ENCODE measurements at places on chromosomes 12 and 14. TPM values are rescaled to one million over a fixed set of nuclear protein-coding genes. Genes with fewer than 3 reads are reported as not detected.

- no peak for DNase-seq
Observed at GRCh38 chr12:75913502-75914351, 117.8 kb downstream of the PHLDA1 start.

GRCh38 chr12:51437431-51437830 is 12.8 kb downstream of the SLC4A8 start:
- no peak for DNase-seq

DNA sequence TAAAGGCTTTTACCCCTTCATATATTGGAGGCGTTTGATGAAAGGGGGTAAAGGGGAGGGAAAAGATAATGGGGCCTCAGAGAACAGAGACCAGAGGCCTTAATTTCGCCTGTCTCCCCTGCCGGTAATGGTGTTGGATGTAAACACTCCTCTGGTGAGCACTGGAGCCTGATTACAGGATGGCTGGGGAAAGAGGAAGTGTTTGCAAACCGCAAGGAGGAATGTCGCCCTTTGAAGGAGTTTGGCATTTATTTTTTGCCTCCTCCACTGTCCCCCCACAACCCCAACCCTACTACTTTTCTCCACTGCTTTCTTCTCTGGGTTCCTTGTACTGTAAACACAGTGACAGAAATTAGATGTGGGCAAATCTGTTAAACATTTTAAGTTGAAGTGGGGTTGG is 211.9 kb upstream of the TBX3 start:
- peak; percentile 35 for DNase-seq

DNA sequence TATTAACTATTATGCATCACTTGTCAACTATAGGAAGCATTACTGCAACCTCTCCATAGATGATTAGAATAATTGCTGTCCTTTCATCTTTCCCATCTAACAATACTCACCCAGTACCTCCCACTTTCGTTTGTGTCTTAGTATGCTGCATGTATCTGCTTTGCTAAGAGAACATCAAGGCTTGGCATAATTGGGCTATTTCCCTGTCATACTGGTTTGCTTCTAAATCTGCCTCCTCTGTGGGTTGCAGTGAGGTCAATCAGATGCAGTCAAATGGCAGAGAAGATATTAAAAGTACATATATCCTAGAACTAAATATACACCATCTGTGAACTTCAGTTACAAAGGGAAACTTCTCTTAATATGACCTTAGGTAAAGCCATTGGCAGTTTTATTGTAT is 710.8 kb downstream of the DIO2 start:
- DNase-seq, result no peak

DNA sequence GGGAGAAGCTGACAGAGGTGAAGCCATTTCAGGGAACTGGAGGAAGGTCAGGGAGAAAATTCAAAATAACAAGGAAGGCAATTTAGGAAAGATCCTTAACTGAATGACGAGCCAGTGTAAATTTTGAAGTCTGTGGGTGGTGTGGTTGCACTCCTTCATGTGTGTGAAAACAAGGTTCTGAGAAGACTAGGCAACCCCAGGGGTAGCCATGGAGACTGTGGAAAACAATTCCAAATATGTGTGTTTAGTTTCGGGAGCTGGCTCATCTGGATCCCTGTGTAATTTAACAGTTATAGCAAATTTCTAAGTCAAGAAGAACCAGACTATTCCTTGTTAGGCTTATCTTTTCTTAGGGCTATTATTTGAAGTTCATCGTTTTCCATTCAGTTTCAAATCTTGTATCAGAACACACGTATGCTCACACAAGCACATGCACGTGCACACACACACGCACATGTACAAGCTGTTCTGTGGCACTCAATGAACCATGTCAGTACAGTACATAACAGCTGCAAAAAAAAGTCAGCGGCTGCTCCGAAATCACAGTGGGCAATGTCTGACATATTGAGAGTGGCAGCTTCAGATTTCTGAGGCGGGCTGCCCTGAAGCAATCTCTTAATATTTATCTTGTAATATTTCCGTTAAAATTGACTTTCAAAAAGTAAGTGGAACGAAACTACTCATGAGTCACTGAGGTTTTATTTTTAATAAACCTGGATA is 411.2 kb downstream of the AEBP2 start:
- peak; percentile 63 for DNase-seq

GRCh38 chr12:48288387-48289268 is 62.1 kb downstream of the ZNF641 start:
- DNase-seq, result no peak

DNA sequence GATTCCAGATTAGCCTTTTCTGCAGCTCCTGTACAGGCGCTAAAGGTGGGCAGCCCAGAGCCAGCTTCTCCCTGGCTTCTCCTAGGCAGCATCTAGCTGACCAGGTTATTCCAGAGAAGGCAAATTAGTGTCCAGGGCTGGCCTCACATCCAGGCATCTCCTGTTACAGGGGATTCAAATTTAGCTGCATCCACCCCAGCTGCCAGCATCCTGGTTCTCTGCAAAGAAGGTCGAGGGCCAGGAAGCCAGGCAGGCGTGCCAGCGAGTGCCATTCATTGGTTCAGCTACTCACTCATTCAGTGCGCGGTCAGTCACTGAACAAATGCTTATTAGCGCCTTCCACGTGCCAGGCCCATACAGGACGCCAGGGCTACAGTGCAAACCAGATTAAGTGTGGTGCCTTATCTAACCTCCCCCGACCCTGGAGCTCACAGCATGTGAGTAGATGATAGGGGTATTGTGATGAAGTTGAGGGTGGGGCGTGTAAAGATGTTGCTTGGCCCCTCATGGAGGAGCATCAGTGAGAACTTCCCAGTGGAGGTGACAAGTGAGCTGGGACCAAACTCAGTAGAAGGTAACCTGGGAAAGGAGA is 15.7 kb upstream of the FAM222A start:
- no peak for DNase-seq

DNA sequence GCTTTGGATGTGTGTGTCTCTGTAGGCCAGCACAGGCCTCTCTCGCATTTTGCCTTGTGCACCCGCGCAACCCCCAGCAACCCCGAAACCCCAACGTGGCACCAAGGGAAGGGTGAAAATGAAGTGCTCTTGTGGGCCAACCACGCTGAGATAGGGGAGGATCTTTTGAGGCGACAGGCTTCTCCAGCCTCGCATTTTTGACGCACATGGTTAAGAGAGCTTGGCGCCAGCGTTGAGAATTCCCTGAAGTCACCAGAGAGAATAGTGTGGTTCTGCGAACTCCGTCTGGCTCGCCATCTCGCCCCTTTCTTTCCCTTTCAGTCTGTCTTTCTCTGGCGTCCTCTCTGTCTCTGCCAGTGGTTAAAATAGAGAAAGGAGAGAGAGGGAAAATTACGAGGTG is 1.9 kb upstream of the TBX3 start:
- no peak for DNase-seq

DNA sequence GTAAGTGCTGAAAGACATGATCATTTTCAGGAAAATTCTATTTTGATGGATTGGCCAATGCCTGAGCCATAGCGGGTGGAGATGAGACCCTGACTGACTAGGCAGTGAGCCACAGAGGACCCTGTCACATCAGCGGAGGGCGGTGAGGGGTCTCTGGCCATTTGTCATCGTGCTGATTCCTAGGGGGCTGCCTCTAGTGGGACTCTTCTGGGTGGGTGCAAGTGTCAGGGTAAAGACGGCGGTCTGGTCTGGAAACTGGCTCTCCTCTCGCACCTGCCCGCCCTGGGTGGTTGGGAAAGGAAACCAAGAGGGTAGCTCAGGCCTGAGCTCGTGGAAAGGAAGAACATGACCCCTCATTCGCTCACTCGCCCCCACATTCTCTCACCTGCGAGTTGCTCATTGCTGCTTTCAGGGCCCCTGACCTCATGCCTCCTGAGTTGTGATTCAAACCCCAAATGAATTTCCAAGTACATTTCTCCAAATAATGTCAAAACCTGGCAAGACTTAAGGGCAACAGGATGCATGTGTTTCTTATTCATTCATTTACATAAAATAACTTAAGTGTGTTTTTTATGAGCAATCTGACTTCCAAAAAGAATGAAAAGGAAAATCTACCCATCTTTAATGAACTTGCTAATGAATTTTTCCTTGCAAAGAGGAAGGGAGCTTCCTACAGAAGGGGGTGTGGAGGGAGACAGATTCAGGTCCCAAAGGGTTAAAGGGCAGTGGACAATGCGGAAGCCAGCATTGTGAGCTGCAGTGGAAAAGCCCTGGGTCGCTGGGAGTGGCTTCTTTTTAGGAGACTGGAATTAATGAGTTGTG is 12.8 kb downstream of the MEG3 start:
- DNase-seq, result no peak

DNA sequence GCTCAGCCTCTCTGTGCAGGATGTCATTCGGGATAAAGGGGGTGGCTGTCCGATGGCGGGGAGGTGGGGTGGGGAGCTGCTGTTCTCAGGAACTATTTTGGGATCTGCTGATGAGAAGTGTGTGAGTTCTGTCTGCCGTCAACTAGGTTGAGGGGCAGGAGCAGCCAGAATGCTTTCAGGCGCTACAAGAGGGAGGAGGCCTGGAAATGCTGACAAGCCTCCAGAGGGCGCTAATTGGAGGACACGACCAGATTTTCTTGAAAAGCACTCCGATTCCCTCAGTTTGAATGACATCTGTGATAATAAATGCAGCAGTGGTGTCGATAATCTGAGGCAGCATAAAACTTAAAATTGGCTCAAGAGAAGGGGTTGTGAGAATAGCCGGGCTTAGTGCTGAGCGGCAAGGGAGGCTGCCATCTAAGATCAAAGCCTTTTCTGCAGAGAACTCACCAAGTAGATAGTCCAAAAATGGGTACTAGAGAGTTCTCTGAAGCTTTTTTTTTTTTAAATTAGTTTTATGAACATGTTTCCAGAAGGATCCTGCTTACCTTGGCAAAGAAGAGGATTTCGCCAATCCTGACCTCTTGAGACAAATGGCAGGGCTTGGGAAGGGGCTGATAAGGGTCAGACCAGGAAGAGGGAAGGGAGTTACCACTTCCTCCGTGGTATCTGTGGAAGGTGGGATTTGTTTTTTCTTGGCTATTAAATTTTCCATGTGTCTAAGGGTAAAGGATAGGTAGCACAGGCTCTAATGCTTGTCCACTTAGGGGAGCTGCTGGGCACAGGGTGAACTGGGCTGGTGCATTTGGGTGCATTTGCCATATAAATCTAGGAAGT is 94.4 kb downstream of the CRACR2A start:
- DNase-seq, result peak; percentile 7

DNA sequence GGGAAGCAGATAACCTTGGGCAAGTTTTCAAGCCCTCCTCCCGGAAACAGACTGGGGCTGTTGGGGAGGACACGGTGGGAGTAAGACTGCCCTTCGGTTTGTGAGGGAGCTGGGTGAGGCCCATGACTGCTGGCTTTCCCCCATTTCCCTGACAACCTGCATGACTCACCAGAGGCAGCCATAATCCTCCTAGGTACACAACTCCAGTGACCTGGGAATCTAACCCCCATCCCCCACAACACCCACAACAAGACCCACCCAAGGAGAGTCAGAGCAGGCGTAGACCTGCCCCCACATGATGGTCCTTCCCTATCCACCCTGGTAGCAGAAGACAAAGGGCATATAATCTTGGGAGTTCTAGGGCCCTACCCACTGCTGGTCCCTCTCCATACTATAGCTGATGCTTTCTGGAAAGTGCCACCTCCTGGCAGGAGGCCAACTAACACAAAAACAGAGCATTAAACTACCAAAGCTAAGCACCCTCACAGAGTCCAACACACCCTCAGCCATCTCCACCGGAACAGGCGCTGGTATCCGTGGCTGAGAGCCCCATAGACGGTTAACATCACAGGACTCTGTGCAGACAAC is 14.8 kb downstream of the DDX24 start:
- DNase-seq, result no peak

DNA sequence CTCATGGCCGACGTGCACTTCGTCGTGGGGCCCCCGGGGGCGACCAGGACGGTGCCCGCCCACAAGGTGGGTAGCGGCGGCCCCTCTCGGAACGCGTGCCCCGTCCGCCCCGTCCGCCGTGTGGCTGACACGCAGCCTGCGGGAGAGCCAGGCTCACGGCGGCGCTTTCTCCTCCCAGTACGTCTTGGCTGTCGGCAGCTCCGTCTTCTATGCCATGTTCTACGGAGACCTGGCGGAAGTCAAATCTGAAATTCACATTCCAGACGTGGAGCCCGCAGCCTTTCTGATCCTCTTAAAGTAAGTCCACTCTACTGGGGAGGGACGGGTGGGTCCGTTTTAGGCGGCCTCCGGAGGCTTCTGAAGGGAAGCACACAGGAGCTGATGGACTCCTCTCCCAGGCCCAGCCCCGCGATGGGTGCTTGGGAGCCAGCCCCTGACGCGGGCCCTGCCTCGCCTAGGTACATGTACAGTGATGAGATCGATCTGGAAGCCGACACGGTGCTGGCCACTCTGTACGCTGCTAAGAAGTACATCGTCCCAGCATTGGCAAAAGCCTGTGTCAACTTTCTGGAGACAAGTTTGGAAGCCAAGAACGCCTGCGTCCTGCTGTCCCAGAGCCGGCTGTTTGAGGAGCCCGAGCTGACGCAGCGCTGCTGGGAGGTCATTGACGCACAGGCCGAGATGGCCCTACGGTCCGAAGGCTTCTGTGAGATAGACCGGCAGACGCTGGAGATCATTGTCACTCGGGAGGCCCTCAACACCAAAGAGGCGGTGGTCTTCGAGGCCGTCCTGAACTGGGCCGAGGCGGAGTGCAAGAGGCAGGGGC is 1.1 kb downstream of the BTBD6 start:
- DNase-seq, result peak; percentile 9

- DNase-seq, result no peak
Observed at GRCh38 chr12:32155041-32155440, 48.4 kb downstream of the BICD1 start.

DNA sequence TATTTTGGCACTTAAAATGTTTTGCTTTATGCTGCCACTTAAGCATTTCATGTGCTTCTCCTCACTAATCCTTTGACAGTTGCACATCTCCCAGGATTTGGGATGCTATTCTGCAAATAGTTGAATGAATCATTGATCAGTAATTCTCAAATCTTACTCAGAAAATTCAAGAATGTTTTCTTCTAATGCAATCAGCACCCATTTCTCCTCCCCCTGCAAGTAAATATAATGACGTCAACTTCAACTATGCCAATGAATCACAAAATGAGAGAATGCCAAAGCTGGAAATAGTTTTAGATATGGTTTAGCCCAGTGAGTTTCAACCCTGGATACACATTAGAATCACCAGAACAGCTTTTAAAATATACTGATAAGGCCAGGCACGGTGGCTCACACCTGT is 2.1 kb upstream of the BLOC1S1 start:
- no peak for DNase-seq

- peak; percentile 7 for DNase-seq
Observed at GRCh38 chr12:3622021-3622821, 130.7 kb downstream of the CRACR2A start.

GRCh38 chr12:124683152-124684124 is 116.0 kb upstream of the NCOR2 start:
- peak; percentile 33 for DNase-seq

The KLRB1 gene
- total RNA-seq, result not detected

The LRP1-AS gene
- total RNA-seq, result not detected

The ZBTB25 gene
- 8.3 TPM for total RNA-seq

The C12orf54 gene
- total RNA-seq, result not detected

The TMEM52B gene
- total RNA-seq, result not detected
